ENCODE measurements at places on chromosomes 7 and 10. TPM values are rescaled to one million over a fixed set of nuclear protein-coding genes. Genes with fewer than 3 reads are reported as not detected.

The HTRA1 gene
- polyA plus RNA-seq = not detected

The HOXA5 gene
- not detected for polyA plus RNA-seq

The GCK gene
- 0.36 TPM for polyA plus RNA-seq

GRCh38 chr7:80618096-80618495 is 20.3 kb upstream of the CD36 start:
- DNase-seq = no peak

DNA sequence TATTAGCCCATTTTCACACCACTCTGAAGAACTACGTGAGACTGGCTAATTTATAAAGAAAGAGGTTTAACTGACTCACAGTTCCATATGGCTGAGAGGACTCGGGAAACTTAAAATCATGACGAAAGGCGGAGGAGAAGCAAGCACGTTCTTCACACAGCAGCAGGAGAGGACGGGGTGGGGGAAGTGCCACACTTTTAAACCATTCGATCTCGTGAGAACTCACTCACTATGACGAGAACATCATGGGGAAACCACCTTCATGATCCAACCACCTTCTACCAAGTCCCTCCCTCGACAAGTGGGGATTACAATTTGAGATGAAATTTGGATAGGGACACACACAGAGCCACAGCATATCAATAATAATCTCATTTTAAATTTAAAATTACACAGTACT is 80.2 kb downstream of the VWDE start:
- no peak for DNase-seq

GRCh38 chr10:86327954-86328725 is 38.5 kb downstream of the GRID1 start:
- DNase-seq = no peak

Data from naive B cell (primary cell).